ENCODE measurements at places on chromosomes 13 and 19. TPM values are rescaled to one million over a fixed set of nuclear protein-coding genes. Genes with fewer than 3 reads are reported as not detected.

- DNase-seq, result no peak
Measured at GRCh38 chr13:44844786-44845185, 144.5 kb downstream of the NUFIP1 start.

- DNase-seq, result peak; percentile 45
Measured at GRCh38 chr13:101941095-101941783, 460.6 kb downstream of the FGF14 start.

DNA sequence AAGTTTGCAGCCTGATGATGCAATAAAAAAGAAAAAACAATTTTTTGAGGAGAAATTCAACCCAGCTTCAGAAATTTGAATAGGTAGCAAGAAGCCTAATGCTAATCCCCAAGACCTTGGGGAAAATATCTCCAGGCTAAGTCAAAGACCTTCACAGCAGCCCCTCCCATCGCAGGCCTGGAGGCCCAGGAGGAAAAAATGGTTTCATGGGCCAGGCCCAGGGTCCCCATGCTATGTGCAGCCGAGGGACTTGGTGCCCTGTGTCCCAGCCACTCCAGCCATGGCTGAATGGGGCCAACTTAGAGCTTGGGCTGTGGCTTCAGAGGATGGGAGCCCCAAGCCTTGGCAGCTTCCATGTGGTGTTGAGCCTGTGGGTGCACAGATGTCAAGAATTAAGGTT is 210.3 kb downstream of the SUCLA2 start:
- DNase-seq, result no peak

DNA sequence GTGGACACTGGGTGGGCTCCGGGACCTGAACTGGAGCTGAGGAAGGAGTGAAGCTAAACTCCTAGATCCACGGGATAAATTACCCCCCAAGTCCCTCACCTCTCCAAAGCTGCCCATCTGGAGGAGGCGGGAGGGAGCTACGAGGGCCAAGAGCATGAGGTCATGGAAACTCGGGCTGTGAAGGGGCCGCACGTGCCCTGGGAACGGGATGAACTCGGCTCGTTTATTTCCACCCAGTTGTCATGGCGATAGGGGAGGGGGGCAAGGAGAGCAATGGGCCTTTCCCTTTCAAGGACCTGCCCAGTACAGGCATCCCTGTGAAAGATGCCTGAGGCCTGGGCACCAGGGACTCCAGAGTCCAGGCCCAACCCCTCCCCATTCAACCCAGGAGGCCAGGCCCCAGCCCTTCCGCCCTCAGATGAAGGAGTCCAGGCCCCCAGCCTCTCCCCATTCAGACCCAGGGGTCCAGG is 3.8 kb downstream of the PPP1R12C start:
- DNase-seq, result peak; percentile 82

GRCh38 chr19:32866061-32866460 is 3.5 kb downstream of the SLC7A9 start:
- no peak for DNase-seq

DNA sequence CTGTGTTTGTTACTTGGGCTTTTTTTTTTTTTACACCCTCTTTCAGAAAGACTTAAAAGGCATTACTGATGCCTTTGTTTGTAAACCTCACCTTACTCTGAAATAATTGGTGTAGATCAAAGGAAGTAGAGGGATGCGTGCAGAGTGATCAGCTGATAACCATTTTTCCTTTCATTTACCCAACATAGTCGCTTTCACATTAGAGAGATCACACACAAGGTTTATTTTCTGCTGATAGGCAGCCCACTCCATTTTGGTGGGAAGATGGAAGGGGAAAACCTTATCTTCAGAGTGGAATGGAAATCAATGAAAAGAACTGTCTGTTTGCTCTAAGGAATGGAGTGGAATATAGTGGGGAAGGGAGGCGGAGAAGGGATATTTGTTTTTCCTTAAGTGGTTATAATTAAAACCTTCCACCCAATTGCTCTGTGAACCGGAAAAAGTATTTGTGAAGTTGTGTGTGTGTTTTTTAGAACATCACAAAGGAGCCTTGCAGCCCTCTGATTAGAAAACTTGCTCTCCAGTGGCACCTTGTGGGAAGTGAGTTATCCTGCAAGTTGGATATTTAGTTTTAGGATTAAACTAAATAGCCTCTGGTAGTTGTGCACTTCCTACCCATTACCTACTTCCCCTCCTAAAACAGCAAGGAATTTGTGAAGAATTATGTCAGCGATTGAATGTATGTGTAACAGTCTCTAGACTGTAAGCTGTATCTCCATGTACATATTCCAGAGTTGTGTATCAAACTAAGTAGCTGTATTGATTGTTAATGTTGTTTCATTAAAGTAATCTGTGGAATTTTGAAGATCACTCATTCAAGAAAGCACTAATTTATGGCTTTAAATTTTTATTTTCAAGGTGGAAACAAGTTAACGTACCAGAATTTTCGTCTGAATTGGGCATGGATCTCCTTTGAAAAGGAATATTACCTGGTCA is 76.8 kb downstream of the FREM2 start:
- DNase-seq, result peak; percentile 63

DNA sequence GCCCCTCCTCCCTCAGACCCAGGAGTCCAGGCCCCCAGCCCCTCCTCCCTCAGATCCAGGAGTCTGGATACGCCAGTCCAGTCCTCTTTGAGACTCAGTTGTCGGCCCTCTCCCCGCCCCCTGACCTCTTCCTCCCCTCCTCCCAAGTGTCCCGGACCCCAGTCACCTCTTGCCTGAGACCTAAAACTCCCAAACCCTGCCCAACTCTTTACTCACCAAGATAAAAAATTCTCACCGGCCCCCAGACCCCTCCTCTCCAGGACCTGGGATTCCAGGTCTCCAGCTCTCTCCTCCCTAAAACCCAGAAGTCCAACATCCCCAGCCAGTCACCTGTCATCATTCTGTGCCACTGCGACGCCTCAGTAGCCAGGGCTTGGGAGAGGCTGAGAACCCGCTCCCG is 1.4 kb upstream of the HSD17B14 start:
- no peak for DNase-seq

- no peak for DNase-seq
Measured at GRCh38 chr19:34178274-34178610, 5.9 kb downstream of the LSM14A start.

DNA sequence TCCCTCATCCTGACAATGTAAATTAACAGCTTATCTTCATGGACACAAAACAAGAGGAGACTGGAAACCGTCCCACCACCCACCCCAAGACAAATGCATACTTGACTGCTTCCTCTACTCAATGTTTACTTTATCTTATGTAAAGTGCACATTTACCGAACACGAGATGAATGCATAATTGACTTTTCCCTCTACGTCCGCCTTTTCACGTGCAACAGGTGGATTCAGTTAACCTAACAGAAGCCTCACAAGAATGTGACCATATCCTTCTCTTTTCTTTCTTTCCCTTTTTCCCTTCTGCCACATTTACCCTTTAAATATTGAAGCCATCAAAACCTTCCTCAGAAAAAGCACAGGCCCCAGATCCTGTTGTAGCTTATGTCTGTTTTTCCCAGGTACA is 468.0 kb downstream of the UQCRFS1 start:
- no peak for DNase-seq

DNA sequence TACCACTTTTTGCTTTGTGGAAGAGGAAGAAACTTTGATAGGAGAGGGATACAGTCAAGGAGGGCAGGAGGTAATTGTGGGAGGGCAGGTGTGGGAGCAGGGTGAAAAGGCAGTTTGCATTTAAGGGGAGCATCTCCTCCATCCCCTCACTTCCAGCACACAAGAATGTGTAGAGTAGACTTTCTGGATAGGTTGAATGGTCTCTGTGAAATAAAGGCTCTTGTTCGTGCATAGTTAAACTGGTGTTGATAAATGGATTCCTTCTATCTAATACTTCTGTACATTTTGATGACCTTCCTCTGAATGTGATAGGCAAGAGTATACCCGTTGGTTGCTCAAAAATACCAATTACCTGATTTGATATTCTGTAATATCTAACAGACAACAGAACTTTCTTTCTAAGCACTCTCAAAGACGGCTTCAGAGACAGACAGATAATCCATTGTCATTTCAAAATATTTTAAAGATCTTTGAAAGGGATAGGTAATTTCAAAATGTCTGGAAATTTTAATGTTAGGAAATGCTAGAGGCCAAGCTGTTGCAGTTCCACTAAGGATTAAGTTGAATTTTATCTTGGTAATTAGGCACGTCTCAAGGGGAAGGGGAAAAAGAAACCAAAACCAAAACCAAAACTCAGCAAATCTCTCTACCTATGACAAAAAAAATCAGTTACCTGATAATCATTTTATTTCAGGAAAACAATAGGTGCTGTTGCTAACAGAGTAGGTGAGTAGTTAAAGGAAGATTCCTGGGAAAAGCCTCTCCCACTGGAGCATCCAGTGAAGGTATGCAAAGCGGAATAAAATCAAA is 302.6 kb downstream of the COG6 start:
- no peak for DNase-seq

GRCh38 chr13:57631596-57632275 is at the start of gene PCDH17:
PCDH17 (plus strand) TSS chr13:57631744; CDS start chr13:57632547, 803 bp downstream.
- DNase-seq, result peak; percentile 85

DNA sequence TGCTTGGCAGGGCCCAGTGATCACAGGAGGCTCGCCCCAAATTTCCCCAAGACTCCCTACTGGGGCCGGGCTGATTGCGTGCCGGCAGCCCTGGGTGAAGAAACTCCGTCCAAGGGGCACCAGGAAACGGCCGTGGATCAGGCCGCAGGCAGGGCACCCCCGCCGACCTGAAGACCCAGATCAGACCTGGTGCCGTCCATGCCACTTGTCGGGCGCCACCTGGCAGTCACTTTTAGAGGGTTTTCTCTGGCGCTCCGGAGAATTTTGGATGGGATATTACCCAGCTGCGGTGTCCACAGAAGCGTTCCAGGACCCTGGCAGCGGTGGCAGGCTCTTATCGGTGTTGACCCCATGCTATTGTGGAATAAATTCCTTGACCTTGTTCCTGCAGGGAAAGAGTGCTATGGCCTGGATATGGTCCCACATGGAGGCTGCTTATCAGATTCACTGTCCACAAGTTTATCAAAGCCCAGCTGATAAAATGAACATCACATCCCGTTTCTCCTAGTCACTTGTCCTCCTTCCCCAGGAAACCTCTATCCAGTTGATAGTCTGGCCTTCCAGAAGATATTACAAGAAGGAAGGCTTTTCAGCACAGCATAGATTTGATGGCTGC is 38.2 kb downstream of the IGFL2 start:
- no peak for DNase-seq

The PRKD2 gene
- 42.0 TPM for polyA plus RNA-seq

The HSPB6 gene
- polyA plus RNA-seq, result 25.1 TPM

The CGB1 gene
- not detected for polyA plus RNA-seq

The TBXA2R gene
- 2.2 TPM for polyA plus RNA-seq

Data from brain (organoid and tissue), 16 donors.